ENCODE measurements at places on chromosomes 13 and 19. TPM values are rescaled to one million over a fixed set of nuclear protein-coding genes. Genes with fewer than 3 reads are reported as not detected.

Gene FTL
- total RNA-seq = 1,840 TPM

Gene KIR2DL4
- not detected for total RNA-seq

Gene MAST1
- total RNA-seq = 1.9 TPM

Gene CYP2F1
- not detected for total RNA-seq

Gene FGF22
- 0.24 TPM for total RNA-seq

Gene SGCG
- total RNA-seq = not detected

Gene FFAR1
- total RNA-seq = not detected

Gene MYH14
- total RNA-seq = 22.2 TPM

Gene MISP3
- 0.77 TPM for total RNA-seq
